Stimulated activated memory B cell treated with anti-CD40 and anti-IgM and Interleukin-4, amounts not matched to agents 10 μg/mL and 1 μg/mL and 100 μg/mL, for 72 hours (primary cell): ENCODE measurements at places on chromosomes 11 and 22.

DNA sequence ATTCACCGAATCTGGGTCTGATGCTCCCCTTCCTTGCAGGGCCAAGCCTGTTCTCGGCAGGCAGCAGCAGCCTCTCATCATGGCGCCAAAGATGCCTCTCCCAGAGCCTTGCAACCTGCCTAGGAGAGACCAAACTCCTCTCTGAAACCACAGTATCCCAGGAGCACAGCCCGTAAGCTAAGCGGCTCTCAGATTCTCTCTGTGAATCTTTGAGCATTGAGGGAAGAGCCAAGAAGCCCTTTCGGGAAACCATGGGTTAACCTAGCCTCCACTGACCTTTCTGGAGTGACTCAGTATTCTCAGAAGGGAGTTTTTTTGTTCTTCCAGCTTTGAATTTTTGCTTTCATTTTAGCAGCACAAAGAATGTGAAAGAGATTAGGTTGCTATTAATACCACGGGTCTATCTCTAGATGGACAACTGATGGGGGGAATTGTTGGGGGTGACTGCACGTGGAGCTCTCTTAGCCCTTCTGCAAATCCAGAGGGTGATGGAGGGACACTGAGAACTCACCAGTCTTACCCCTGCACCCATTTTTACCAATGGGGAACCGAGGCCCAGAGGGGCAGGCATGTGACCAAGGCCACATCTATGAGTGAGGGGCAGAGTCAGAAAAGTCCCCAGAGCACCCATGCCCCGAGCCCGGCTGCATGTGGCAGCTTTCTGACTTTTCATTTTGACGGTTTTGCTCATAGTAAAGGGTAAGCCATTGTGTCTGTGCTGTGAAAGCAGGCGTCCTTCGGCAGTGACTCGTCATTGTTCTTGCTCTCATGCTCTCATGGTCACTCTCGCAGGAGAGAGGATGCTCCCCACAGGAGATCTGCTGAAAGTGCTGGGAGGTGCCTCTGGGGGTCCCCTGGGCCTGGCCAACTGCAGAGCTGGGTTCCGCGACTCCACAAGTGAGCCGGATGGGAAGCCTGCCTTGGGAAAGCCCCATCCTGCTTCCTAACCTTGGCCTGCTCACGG lies 36.0 kb downstream of the IRAG1 start:
- peak; percentile 80 for ATAC-seq

GRCh38 chr11:72745511-72745910 lies 6.7 kb downstream of the ARAP1 start:
- ATAC-seq: no peak

GRCh38 chr11:23100726-23101125 lies 240.5 kb upstream of the CCDC179 start:
- ATAC-seq: no peak

- ATAC-seq: no peak
Observed at GRCh38 chr11:67283481-67283963, 5.6 kb upstream of the ANKRD13D start.

GRCh38 chr11:111514216-111515031 lies at the start of gene HOATZ:
HOATZ (plus strand) TSS chr11:111514778; CDS start chr11:111514785, 7 bp downstream.
- no peak for ATAC-seq
